ENCODE measurements at places on chromosomes 5 and 9.

DNA sequence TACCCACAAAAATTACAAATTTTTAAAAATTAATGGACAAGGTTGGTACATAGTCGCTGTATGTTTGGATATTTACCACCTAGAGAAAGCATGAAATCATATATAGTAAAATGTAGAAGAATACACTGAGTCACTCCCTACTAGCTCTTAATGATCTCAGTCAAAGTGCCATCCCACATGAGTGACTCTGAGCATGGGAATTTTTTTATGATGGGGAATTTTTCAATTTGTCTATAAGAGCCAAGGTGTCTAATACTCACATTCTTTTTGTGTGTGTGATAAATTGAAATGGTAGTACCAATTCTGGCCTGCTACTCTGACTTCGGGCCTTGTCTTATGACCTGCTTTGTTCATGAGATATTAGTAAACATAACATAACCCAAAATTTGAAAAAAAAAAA lies 483.2 kb downstream of the CDH10 start:
- DNase-seq = no peak

- DNase-seq = no peak
These were observed 15.2 kb upstream of the KCNMB1 start for GRCh38 chr5:170404398-170404797.

- DNase-seq = peak; percentile 19
These were observed 51.2 kb upstream of the TCF7 start for GRCh38 chr5:134063188-134063820.

DNA sequence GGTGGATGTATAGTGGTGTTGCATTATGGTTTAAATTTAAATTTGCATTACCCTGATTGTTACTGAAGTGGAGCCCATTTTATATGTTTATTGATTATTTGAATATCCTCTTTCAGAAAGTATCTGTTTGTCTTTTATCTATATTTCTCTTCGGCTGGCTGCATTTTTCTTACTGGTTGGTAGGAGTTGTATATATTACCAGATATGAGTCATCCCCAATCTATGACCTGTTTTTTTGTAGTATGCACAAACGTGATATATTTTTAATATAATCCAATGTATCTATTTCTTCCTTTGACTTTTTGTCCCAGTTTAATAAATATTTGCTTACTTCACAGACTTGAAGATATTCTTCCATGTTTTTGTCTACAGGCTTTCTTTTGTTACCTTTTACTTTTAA lies 29.3 kb upstream of the CAMK4 start:
- DNase-seq = no peak

- no peak for DNase-seq
These were observed 140.8 kb downstream of the BARX1 start for GRCh38 chr9:93814077-93814956.
